ENCODE measurements at places on chromosomes 3 and 15. TPM values are rescaled to one million over a fixed set of nuclear protein-coding genes. Genes with fewer than 3 reads are reported as not detected.

DNA sequence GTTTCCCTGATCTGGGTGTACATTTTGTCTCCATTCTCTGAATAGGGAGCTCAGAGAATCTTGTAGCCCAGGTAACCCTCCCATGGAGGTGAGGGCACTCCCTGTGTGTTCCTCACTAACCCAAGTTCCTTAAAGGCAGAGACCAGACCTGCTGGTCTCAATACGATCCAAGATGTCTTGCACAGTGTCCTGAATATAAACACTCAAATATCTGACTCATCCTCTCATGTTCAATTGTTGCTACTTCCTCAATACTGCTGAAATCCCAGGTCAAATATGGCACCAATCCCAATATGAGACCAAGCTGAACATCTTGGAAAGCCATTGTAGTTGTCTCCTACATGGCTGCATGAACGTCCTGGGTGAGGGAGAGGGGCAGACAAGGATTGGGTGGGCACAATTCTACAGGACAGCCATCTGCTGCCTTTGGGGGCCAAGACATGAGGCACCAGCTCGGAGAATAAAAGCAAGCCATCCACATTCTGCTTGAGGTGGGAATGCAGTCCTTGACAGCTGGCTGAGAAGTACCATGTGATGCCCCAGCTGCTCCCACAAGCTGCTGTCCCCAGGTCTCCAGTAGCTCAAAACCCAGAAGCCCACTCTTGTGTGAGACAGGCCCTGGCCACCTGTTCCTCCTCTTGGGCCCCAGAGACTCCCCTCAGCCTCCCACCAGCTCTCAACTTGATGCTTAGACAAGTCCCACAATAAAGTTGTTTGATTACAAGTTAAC lies 18.2 kb downstream of the TBC1D2B start:
- H3K4me3 ChIP-seq, result no peak overlapping the region
- no peaks in the 10 kb centered on the region for H3K27me3 ChIP-seq
- no peaks in the 10 kb centered on the region for H3K36me3 ChIP-seq
- no peak for DNase-seq
- H3K4me1 ChIP-seq, result peaks cover 9% of the 10 kb centered on the region

DNA sequence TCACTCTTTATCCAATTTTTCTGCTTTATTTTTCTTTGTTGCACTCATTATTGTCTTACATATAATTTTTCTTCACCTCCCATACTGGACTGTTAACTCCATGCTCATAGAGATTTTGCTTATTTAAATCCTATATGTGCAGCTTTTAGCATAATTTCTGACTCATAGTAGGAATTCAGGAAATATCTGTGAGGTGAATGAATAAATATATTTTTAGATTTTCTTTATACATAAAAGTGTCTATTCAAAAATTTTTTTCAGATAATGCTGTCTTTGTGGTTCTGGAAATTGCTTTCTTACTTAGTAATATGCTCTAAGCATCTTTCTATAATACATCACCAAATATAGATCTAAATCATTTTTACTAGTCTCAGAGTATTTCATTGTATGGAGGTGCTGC lies 191.8 kb upstream of the SUCLG2 start:
- no peaks in the 10 kb centered on the region for H3K27me3 ChIP-seq
- H3K4me1 ChIP-seq, result no peaks in the 10 kb centered on the region
- H3K36me3 ChIP-seq, result no peaks in the 10 kb centered on the region
- H3K4me3 ChIP-seq, result no peak overlapping the region
- no peak for DNase-seq

Gene SNTN
- total RNA-seq, result not detected

Gene UMPS
- 28.0 TPM for total RNA-seq

Gene GOLGA6L10
- total RNA-seq, result 1.6 TPM
